ENCODE measurements at places on chromosomes 12 and 14.

DNA sequence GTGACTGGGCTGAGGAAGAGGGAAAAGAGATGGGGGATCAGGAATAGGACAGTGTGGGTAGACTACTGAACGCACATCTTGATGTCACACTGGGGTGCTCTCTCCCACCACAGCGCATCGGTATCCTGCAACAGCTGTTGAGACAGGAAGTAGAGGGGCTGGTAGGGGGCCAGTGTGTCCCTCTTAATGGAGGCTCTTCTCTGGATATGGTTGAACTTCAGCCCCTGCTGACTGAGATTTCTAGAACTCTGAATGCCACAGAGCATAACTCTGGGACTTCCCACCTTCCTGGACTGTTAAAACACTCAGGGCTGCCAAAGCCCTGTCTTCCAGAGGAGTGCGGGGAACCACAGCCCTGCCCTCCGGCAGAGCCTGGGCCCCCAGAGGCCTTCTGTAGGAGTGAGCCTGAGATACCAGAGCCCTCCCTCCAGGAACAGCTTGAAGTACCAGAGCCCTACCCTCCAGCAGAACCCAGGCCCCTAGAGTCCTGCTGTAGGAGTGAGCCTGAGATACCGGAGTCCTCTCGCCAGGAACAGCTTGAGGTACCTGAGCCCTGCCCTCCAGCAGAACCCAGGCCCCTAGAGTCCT, 6.9 kb downstream of the C1QL4 start:
- no peak for DNase-seq

DNA sequence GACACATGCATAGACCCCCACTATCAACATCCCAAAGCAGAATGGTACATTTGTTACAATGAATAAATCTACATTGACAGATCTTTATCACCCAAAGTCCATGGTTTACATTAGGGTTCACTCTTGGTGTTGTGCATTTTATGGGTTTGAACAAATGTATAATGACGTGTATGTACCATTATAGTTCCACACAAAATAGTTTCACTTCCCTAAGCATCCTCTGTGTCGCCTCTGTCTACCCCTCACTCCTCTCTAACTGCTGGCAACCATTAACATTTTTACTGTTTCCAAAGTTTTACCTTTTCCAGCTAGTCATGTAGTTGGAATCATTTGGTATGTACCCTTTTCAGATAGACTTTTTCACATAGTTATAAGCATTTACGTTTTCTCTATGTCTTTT, 69.5 kb upstream of the LMO3 start:
- DNase-seq, result no peak

- DNase-seq, result peak; percentile 29
Observed at GRCh38 chr12:2891240-2892053, 756 bp downstream of the TULP3 start.

- no peak for DNase-seq
Observed at GRCh38 chr12:39368891-39369290, 74.0 kb downstream of the KIF21A start.

- no peak for DNase-seq
Observed at GRCh38 chr12:112341046-112341825, 41.0 kb downstream of the HECTD4 start.

GRCh38 chr14:20681348-20682126, 2.8 kb upstream of the RNASE4 start:
- DNase-seq, result peak; percentile 80

DNA sequence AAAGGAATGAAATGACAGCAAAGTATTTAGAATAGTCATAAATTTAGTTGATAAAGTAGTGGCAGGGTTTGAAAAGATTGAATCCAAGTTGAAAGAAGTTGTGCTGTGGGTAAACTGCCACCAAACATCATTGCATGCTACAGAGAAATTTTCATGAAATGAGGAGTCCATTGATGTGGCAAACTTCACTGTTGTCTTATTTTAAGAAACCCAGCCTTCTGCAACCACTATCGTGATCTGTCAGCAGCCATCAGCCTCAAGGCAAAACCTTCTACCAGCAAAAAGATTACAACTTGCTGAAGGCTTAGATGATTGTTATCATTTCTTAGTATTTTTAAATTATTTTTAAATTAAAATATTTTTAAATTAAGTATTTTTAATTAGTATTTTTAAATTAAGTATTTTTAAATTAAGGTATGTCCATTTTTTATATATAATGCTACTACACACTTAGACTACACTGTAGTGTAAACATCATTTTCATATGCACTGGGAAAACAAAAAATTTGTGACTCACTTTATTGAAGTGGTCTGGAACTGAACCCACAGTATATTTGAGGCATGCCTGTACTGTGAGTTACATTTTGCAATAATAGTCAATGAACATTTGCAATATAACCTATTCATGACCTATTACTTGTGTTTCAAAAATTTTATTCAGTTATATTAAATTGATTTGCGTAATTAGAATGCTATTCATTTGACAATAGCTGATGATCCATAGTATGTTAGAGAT, 67.2 kb upstream of the SYT1 start:
- DNase-seq, result no peak

DNA sequence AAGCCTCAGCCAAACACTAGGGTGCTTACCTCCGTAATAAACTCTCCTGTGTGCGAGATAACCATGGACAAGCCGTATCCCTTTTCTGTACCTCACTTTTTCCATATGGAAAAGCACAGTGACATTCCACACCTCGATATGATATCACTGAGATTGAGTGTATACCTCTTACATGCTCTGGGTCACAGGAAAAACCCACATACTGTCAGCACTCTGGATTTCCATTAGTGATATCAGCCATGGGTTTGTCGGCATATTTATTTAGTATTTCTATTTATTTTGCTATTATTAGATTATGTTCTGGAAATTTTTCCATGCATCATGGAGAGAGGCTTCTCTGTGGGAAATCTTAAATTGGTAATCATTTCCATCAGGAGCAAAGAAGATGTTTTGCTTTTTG, 28.0 kb upstream of the DAAM1 start:
- DNase-seq, result no peak

All from activated T-cell treated with anti-CD3 and anti-CD28 coated beads for 1 hour (primary cell).